NCI-H187 treated with DMSO at 0.1 percent for 48 hours (cell line): ENCODE measurements at places on chromosomes 2 and 18.
A peak's percentile ranks its signal among the peaks of the same experiment; 100 is the strongest.

GRCh38 chr2:106208874-106209273 is 14.8 kb upstream of the UXS1 start:
- DNase-seq: no peak

- no peak for DNase-seq
Observed at GRCh38 chr2:31197669-31198068, 19.6 kb downstream of the CAPN14 start.

GRCh38 chr2:152115952-152116351 is 17.1 kb upstream of the CACNB4 start:
- no peak for DNase-seq

GRCh38 chr2:102141011-102141943 is 1.3 kb upstream of the IL1R1 start:
- no peak for DNase-seq

DNA sequence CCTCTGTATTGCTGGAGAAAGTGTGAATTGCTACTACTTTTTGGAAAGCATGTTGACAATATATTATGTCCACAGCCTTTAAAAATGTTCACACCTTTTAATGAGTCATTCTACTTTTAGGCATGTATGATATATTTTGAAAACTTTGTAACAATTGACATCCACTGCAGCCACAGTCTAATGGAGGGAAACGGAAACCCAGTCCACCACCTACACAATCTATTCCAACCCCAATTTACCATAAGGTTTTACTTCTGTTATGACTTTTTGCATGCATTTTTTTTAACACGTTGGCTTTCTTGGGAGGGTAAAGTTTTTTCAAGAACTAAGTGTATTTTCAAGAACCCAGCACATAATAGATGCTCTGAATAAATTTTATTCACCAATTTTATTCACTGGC is 38.5 kb upstream of the ATP8B1 start:
- no peak for DNase-seq

DNA sequence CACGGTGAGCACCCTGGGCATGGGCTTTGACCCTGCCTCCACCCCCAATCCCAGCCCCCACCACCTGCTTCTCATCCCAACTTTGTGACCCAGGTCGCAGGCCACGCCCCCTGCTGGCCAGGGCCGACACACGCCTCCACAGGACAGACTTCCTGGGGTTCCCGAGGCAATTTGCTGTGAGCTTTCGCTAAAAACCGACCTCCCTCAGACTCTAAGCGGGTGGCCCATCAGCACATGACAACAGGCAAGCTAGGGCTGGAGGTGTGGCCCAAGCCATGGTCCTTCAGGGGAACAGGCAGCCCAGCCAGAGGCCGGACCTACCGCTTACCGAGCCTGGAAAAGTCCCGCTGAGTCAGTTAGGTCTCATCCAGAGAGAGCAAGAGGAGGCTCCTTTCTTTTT is 31.9 kb downstream of the C1QL2 start:
- no peak for DNase-seq

DNA sequence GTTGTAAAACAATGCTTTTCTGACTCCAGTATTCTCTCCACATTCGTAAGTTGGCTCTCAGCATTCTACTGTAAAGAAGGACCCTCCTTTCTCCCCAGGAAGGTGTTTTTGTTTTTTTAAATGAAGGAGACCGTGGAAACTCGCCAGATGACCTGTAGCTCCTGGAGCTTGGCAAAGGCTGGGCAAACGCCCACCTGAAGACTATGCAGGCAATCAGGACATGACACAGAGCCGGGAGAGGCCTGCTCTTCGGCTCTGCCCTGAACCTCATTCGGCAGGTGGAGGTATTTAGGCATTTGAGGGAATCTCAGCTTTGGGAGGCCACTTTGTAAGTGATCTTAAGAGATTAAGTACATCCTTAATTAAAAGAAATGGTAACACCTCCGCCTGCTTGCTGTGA is 17.4 kb downstream of the CASP10 start:
- DNase-seq: no peak

DNA sequence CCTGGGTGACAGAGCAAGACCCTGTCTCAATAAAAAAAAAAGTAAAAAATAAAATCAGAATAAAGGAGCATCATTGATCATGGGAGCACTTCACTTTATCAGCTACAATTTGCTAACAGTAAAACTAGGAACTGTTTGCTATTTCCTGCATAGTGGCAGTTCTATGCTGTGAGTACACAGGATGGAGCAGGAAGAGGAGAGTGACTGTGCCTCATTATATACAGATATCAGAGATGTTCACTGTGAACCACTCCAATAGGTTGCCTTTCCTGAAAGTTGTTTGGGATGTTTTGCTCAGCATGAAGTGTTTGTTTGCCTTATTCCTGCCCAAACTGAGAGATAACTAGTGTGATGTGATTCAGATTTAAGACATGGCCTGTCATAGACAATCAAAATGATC is 151.4 kb upstream of the EPAS1 start:
- DNase-seq: no peak

GRCh38 chr2:116132833-116133232 is 1681.7 kb upstream of the DDX18 start:
- no peak for DNase-seq

GRCh38 chr18:4758980-4759379 is 303.9 kb upstream of the DLGAP1 start:
- no peak for DNase-seq

- DNase-seq: no peak
Observed at GRCh38 chr2:73239776-73240175, 5.7 kb downstream of the CCT7 start.

- DNase-seq: no peak
Observed at GRCh38 chr2:214995926-214996670, 142.3 kb downstream of the ABCA12 start.

DNA sequence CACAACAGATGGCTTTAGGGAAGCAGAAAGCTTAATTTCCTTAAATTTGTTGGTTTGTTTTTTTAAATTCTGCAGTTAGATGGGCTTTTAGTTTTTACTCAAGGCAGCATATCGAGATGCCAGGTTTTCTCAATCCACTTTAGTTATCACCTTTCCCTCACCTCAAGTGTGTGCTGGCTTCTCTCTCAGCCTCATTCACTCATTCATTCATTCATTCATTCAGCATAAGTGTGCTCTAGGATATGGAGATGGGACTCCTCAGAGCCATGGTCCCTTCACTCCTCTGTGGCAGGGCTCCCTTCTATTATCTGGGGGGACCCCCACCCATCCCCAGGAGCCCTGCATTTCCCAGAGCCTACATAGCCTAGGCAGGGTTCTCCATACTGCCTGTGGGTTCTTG is 19.0 kb downstream of the VIL1 start:
- DNase-seq: no peak

GRCh38 chr2:241728000-241728399 is 6.4 kb upstream of the D2HGDH start:
- no peak for DNase-seq

DNA sequence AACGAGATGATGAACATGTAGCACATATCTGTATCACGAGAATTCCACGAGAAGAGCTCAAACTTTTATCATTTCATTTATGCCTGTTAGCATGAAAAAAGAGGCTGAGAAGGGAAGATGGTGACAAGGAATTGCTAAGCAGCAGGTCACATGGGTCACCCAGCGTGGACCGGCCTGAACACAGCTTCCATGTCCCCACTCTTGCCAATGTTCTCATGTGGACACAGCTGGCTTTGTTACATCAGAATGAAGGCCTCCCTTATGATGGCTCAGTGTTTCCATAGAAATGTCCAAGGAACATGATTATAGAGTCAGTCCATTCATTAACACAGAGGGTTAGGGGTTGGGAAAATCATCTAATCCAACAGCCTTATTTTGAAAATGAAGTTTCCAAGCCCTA is 215.4 kb downstream of the CMPK2 start:
- DNase-seq: no peak

GRCh38 chr2:239762106-239762505 is 263.0 kb downstream of the NDUFA10 start:
- DNase-seq: no peak

DNA sequence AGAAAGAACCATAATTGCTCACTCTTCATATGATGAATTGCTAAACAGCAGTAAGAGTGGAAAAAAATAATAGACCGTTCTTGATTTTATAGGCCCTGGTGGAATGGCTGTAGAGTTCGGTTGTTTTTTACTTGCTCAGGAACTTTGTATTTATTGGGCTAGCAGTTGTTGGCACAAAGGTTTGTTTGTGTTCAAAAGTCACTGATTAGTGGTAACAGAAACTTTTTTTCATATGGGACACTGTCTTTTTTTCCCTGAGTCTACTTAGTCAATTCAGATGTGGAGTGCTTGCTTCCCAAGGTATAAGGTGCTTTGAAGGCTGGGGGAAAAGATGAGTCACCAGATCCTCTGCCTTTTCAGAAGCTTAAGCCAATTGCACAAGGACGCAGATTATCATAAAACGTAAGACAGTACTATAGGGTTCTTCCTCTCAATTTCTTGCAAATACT is 25.8 kb downstream of the PHLPP1 start:
- no peak for DNase-seq

DNA sequence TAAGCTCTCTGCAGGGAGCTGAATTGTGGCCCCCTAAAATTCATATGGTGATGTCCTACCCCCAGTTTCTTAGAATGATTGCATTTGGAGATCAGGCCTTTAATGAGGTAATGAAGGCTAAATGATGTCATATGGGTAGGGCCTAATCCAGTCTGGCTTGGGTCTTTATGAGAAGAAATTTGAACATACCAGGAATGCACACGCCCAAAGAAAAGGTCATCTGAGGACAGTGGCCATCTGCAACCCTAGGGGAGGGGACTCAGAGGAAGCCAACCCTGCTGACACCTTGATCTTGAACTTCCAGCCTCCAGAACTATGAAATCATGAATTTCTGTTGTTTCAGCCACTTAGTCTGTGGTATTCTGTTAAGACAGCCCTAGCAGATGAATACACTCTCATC is 426.7 kb downstream of the EPHA4 start:
- no peak for DNase-seq

DNA sequence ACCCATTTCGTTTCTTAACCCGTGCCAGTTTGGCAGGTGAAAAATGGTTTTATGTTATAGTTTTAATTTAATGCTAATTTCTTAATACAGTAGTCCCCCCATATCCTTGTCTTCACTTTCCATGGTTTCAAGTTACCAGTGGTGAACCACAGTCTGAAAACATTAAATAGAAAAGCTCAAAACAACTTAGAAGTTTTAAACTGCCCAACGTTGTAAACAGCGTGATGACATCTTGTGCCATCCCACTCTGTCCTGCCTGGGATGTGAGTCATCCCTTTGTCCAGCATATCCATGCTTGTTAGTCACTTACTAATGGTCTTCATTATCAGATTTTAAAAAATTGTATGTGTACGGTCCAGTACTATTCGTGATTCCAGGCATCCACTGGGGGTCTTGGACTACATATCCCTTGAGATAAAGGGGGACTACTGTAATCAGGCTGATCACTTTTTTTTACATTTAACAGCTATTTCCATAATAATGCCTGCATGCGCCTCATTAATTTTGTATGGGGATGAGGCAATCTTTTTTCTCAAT is 31.9 kb downstream of the SLC66A3 start:
- no peak for DNase-seq

- DNase-seq: no peak
Observed at GRCh38 chr18:5596585-5596984, 52.8 kb upstream of the EPB41L3 start.

- DNase-seq: peak; percentile 79
Observed at GRCh38 chr18:57930476-57930875, 113.5 kb upstream of the NEDD4L start.

DNA sequence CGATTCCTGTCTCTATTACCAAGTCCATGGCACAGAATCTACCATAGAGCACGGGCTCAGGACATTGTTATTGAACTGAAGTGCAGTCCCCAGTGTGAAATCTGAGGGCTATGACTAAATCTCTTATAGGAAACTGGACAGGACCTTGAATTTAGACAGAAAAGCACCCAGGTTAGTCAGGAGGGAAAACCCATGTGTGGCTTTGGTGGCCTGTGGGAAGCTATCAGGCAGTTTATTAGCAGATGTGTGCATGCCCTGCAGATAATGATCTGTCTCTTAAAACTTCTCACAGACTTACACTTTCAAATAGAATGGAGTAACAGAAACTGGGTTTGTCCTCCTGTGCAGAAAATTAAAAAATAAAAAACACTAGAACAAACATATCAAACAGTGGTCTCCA is 610.0 kb upstream of the RAB6C start:
- no peak for DNase-seq

- DNase-seq: no peak
Observed at GRCh38 chr18:55550471-55550870, 37.5 kb downstream of the TCF4 start.

- no peak for DNase-seq
Observed at GRCh38 chr18:2627821-2628276, 27.7 kb upstream of the SMCHD1 start.

DNA sequence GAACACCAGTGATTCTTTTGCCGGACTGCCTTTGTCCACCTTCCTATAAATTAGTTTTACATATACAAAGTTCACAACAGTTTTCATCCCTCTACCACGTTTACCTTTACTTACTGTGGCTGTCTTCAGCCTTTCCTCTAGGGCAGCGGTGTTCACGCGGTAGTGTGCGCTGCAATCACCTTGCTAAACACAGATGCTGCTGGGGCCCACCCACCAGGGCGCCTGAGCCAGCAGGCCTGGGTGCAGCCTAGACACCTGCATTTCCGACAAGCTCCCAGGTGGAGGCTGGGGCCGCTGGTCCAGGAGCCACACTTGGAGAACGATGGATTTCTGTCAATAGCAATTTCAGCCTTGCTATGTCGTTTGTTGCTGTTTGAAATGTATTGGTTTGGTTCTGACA is 83.1 kb downstream of the NDUFA10 start:
- DNase-seq: no peak

DNA sequence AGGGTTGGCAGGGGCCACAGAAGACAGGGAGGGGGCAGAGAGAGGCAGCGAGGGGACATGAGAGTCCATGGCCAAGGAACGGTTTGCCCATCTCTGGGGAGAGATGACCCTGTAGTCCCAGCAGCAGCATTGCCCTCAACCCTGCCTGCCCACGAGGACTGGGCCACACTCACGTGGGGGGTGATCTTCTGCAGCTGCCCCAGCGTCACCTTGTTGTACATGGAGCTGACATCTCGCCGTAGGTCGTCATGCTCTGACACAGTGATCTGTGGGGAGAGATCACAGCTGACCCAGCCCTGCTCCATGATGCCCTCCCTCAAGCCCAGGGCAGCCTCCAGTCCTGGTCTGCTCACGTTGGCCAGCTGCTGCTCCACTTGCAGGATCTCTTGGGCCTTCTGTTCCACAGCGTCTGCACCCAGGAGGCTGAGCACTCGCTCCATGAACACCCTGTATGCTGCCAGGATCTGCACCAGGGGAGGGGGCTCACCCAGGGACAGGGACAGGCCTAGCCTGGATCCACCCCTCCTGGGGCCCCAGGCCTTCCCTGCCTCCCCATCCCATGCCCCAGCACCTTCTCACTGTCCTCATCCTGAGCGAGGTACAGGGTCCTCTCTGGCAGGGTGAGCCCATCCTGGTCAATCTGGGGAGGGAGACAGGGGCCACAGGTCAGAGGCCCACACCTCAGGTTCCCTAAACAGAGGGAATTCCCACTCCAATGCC is 2.8 kb downstream of the ECEL1 start:
- DNase-seq: no peak

DNA sequence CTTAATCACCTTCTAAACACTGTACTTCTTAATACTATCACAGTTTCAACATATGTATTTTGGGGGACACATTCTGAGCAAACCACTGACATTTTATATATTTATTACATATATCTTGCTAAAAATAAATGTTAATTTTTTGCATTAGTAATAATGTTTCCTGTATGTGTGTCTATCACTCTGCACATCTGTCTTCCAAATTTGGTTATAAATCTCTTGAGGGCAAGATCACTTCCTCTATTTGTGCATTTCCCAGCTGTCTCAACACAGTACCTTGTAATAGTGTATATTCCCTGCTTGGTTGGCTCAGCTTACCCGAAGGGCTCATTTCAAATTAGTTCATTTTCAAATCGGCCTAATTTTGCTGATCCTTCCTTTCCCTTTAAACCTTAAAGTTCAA is 617.1 kb upstream of the GYPC start:
- DNase-seq: no peak
